Non-pigmented ciliary epithelial cell (primary cell): ENCODE measurements at places on chromosomes 5 and 9.

GRCh38 chr5:10478436-10478835 lies 36.8 kb downstream of the ROPN1L start:
- no peak for DNase-seq

DNA sequence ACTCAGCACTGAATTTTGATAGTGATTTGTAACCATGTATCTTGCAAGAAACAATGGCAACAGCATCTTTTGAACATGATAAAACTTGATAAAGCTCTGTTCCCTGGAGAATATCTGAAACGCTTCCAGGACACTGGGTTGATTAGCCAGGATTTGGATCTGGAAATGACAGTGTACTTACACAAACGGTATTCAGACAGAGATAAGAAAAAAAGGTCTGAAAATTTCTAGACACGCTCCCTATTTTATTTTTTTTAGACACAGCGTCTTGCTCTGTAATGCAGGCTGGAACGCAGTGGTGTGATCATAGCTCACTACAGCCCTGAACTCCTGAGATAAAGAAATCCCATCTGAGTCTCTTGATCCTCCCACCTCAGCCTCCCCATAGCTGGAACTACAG lies 109.0 kb downstream of the GNAQ start:
- DNase-seq: no peak

DNA sequence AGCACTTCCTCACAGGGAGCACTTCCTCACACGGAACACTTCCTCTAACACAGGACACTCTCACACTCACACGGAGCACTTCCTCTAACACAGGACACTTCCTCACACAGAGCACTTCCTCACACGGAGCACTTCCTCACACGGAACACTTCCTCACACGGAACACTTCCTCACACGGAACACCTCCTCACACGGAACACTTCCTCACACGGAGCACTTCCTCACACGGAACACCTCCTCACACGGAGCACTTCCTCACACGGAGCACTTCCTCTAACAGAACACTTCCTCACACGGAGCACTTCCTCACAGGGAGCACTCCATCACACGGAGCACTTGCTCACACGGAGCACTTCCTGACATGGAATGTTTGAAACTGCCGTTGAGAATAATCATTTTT lies 13.4 kb downstream of the POMT1 start:
- no peak for DNase-seq

DNA sequence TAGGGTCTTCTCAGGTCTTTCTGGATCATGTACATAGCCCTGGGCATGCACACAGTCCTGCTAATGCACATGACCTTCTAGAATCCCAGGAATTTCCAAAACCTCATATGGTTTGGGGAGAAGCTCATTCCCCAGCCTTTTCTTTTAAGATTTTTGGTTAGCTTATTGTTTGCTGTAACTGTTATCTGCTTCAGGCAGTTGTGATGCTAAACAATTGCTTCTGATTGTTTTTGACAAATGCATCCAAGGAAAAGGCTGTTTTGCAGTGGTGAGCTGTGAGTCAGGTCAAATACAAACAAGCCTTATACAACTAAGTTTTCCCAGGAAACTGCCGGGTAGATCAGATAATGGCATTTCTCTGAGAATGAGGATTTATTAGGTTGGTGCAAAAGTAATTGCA lies 32.7 kb downstream of the SMC5 start:
- no peak for DNase-seq

DNA sequence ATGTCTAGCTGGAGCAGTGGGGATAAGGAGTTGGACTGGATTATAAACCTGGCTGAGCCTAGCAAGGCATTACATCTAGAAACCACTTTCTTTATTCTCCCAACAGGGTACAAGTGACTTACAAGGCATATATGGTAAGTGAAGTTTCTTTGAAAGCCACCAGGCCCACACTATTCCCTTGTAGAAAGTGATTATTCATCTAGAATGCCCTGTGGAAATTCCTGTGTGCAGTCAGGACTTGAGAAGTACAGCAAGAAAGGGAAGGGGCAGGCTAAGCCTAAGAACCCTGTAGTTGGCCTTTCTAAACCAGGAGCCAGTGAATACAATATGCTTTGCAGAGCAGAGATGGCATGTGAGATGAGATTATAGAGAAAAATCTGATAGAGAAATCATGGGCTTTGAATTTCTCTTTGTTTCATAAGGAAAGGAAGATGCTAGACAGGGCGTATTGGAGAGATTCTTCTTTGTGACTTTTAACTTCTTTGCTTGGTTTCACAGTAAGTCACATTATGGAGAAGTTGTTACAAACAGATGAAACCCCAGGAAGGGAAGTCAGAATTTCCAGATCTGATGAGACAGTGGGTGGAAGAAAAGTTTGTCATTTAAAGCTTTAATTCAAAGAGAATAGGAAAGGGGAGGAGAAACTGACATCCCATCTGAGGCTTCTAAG lies 321.7 kb downstream of the NDUFS4 start:
- DNase-seq: no peak

- DNase-seq: no peak
Observed at GRCh38 chr5:58401701-58402100, 58.2 kb downstream of the PLK2 start.
